T-cell (primary cell): ENCODE measurements at places on chromosomes 7 and 10. TPM values are rescaled to one million over a fixed set of nuclear protein-coding genes. Genes with fewer than 3 reads are reported as not detected.

Gene LOXL4
- 0.09 TPM for total RNA-seq

Gene BRAF
- 54.6 TPM for total RNA-seq

Gene TUBB8
- total RNA-seq = not detected

Gene SERPINE1
- 0.18 TPM for total RNA-seq

Gene ACHE
- total RNA-seq = 0.79 TPM

Gene CCL24
- total RNA-seq = not detected

Gene IDI2
- total RNA-seq = not detected

Gene ZNF365
- 7.9 TPM for total RNA-seq

Gene CALHM3
- not detected for total RNA-seq

Gene PGAM2
- total RNA-seq = 1.5 TPM

Gene LRRN3
- total RNA-seq = 18.5 TPM

GRCh38 chr7:155448632-155449007, 9.3 kb upstream of the EN2 start:
- DNase-seq = no peak
- no peak overlapping the region for H3K4me3 ChIP-seq
- H3K4me1 ChIP-seq = no peaks in the 10 kb centered on the region
- no peaks in the 10 kb centered on the region for H3K36me3 ChIP-seq
- no peak overlapping the region for H3K27ac ChIP-seq

GRCh38 chr10:22823109-22823508, 104.7 kb upstream of the ARMC3 start:
- no peak overlapping the region for H3K4me3 ChIP-seq
- H3K4me1 ChIP-seq = no peaks in the 10 kb centered on the region
- no peak overlapping the region for H3K27ac ChIP-seq
- DNase-seq = no peak
- no peaks in the 10 kb centered on the region for H3K36me3 ChIP-seq

- no peak for DNase-seq
- H3K4me1 ChIP-seq = peaks cover 9% of the 10 kb centered on the region
- H3K36me3 ChIP-seq = no peaks in the 10 kb centered on the region
- H3K4me3 ChIP-seq = no peak overlapping the region
These were observed 45.5 kb downstream of the AOC1 start for GRCh38 chr7:150897502-150898474.

GRCh38 chr10:62266611-62267010, 2.0 kb downstream of the RTKN2 start:
- H3K4me1 ChIP-seq = peaks cover 13% of the 10 kb centered on the region
- DNase-seq = no peak
- H3K27me3 ChIP-seq = peaks cover 11% of the 10 kb centered on the region
- no peak overlapping the region for H3K4me3 ChIP-seq
- H3K36me3 ChIP-seq = no peaks in the 10 kb centered on the region

- no peak overlapping the region for H3K27ac ChIP-seq
- no peaks in the 10 kb centered on the region for H3K4me1 ChIP-seq
- H3K36me3 ChIP-seq = no peaks in the 10 kb centered on the region
These were observed 252.6 kb downstream of the GRID1 start for GRCh38 chr10:86113983-86114382.

GRCh38 chr10:123309731-123310130, 155.5 kb downstream of the BUB3 start:
- H3K36me3 ChIP-seq = no peaks in the 10 kb centered on the region
- H3K27me3 ChIP-seq = no peaks in the 10 kb centered on the region
- H3K4me1 ChIP-seq = no peaks in the 10 kb centered on the region
- DNase-seq = no peak
- no peak overlapping the region for H3K4me3 ChIP-seq

- H3K27me3 ChIP-seq = no peaks in the 10 kb centered on the region
- no peaks in the 10 kb centered on the region for H3K4me1 ChIP-seq
These were observed 144.6 kb downstream of the TPK1 start for GRCh38 chr7:144691240-144691639.

DNA sequence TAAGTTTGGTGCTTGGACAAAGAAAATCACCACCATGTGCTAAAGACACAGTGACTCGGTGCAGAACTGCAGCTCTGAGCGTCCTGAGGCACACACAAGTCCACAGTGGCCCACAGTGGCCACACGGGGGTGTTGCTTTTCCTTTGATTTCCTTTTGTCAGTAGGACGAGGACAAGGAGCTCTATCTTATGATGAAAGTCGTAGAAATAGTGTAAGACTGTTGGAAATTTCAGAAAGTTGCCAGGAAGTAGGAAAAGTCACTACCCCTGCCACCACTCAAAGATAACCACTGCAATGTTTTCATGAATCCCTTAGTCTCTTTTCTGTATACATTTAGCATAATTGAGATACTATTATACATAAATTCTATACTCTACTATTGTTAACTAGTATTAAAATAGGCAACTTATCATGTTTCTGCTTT, 146.0 kb downstream of the TNS3 start:
- no peaks in the 10 kb centered on the region for H3K36me3 ChIP-seq
- peaks cover 4% of the 10 kb centered on the region for H3K27me3 ChIP-seq

DNA sequence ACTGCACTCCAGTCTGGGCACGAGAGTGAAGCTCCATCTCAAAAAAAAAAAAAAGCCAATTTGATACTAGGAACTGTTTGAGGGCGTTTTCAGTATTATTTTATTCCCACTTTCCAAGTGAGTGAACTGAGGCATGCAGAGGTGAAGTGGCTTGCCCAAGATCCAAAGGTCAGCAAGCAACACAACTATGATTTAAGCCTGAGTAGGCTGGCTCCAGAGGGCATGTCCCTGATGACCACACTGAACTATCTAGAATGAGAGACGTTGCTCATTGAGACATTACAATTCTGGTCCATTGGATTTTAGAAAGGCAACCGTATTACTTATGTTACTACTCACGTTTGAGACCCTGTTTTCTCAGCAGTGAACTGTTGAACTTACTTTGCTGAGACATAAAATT, 20.8 kb downstream of the KCNMA1 start:
- H3K27ac ChIP-seq = no peak overlapping the region
- H3K4me3 ChIP-seq = no peak overlapping the region
- H3K27me3 ChIP-seq = no peaks in the 10 kb centered on the region
- no peaks in the 10 kb centered on the region for H3K4me1 ChIP-seq

DNA sequence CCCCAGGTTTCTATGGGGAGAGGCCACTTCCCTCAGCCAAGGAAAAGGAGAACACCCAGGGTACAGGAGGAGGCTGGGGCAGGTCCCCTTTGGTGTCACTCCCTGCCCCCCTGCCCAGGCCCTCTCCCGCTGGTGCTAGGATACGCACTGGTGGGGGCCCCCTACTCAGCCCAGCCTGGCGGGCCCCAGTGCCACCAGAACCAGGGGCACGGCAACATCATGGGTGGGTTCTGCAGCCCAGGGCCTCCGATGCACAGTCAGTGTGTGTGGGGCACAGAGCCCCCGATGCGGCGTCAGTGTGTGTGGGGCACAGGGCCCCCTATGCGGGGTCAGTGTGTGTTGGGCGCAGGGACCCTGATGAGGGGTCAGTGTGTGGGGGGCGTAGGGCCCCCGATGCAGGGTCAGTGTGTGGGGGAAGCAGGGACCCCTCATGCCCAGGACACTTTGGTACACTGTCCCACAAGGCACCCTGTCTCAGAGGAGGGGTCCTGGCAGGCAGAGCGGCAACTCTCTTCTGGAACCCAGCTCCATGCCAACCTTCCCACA, 23.1 kb upstream of the ZNF735 start:
- H3K27ac ChIP-seq = no peak overlapping the region
- H3K27me3 ChIP-seq = peaks cover 12% of the 10 kb centered on the region

GRCh38 chr7:76225379-76225778, 23.7 kb downstream of the SRRM3 start:
- DNase-seq = no peak
- H3K27me3 ChIP-seq = peaks cover 8% of the 10 kb centered on the region
- no peak overlapping the region for H3K4me3 ChIP-seq
- no peak overlapping the region for H3K27ac ChIP-seq
- no peaks in the 10 kb centered on the region for H3K36me3 ChIP-seq

DNA sequence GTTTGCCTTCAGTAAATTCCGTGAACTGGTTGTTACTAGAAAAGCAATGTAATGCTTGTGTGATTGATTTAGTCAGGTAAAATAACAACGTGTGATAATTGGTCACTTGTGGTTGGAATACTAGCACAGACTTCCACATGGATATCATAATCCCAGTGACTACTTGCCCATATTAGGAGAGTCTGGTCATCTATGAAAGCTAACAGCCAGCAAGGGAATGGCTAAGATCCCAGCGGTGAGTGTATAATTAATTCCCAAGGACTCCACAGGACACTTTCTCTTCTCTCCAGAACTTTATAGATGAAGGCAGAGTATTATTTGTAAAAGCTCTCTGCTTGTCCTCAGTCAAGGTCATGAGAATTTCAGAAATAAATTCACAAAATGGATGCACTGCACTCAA, 662.6 kb upstream of the TEX47 start:
- no peaks in the 10 kb centered on the region for H3K36me3 ChIP-seq
- no peaks in the 10 kb centered on the region for H3K4me1 ChIP-seq
- no peak overlapping the region for H3K4me3 ChIP-seq
- no peak for DNase-seq

DNA sequence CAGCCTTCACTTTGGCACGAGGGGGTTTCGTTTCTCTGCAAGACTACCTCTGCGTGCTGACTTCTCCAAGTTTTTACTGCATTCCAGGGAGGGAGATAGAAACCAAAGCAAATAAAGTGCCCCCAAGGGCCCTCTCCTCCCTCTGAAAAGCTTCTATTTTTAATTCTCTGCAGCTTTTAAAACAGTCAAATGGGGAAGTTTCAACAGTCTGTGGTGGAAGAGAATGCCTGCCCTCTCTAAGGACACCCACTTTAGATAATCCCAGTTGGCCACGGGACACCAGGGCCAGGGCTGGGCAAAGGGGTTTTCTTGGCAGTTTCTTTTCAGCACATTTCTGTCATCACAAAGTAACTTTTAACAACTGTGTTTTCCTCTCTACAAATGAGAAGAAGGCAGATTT, 386.7 kb upstream of the NPVF start:
- no peak overlapping the region for H3K4me3 ChIP-seq
- DNase-seq = no peak
- no peaks in the 10 kb centered on the region for H3K27me3 ChIP-seq
- H3K36me3 ChIP-seq = no peaks in the 10 kb centered on the region

GRCh38 chr7:25347360-25348066, 119.2 kb upstream of the NPVF start:
- no peak overlapping the region for H3K4me3 ChIP-seq
- no peak overlapping the region for H3K27ac ChIP-seq
- no peaks in the 10 kb centered on the region for H3K27me3 ChIP-seq
- H3K36me3 ChIP-seq = no peaks in the 10 kb centered on the region
- no peaks in the 10 kb centered on the region for H3K4me1 ChIP-seq
- no peak for DNase-seq

DNA sequence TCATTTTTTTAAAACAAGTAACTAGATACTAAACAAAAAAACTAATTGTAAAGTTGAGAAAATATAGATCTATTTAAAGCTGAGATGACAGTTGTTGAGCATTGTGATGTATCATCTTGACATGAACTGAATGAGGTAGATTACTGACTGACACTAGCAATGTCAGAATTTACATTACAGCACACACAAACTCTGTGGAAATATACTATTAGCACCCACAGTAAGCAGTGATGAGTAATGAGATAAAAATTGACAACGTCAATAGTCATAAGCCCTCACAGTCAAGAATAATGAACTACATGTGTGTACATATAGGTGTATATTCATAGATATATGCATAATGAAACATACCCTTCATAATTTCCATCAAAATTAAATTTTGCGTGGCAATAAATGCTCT, 368.4 kb downstream of the TFEC start:
- no peak overlapping the region for H3K27ac ChIP-seq
- H3K27me3 ChIP-seq = no peaks in the 10 kb centered on the region
- H3K4me1 ChIP-seq = no peaks in the 10 kb centered on the region

DNA sequence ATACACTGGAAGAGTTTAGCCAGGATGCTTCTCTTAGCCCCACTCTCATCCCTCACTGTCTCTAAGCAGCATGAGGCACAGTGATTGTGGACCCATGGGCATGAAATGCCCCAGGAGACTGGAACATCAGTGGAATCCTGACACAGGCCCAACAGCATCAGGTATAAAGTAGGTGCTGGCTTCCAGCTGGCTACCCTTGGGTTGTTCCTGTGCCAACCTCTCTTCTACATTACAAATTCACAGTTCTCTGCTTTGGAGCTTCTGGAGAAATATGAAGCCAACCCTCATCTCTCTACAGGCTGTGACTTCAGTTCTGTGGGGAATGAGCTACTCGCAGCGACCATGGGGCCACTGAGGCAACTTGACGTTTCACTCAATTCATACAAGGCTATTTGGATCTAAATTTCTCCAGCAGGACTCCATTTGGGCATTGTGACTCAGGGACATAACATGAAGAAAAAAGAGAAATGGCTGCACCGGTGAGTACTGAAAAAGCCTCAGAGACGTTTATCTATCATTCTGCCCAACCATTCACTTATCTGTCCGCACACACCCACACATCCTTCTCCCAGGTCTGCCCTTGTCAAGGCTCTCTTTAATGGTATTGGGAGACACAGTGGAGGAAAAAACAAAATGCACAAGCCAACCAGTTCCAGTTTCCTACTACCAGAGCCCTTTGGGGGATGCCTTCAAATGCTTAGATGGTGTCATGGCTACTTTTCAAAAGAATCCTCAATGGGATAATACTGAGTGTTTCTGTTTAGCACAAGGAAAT, 35.4 kb upstream of the TM9SF3 start:
- no peak overlapping the region for H3K27ac ChIP-seq
- H3K36me3 ChIP-seq = no peaks in the 10 kb centered on the region
- DNase-seq = no peak
- H3K4me1 ChIP-seq = no peaks in the 10 kb centered on the region
- no peak overlapping the region for H3K4me3 ChIP-seq

- no peaks in the 10 kb centered on the region for H3K27me3 ChIP-seq
- no peak overlapping the region for H3K27ac ChIP-seq
- no peaks in the 10 kb centered on the region for H3K36me3 ChIP-seq
These were observed 1.7 kb downstream of the NCAPG2 start for GRCh38 chr7:158702944-158703343.

DNA sequence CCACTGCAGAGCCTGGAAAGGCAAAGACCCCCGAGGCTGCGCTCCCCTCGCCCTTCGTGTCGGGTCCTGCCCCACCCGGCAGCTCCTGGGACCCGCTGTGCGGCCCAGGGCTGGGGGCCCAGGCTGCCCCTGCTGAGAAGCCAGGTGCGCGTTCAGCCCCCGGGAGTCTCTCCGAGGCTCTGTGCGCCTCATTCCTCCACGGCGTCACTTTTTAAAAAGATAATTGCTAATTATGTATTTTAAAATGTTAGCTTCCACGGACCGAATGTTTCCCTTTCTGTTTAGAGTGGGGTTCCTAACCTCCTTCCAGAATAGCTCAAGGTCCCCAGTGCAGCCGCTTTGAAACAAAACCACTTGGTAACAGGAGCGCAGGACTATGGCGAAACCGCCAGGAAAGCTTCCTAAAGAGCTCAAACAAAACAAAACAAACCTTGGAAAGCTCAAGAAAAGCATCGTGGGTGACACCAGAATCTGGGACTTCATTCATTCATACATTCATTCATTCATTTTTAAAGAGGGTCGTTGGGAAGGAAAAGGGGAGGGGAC, 45.6 kb downstream of the PDIA4 start:
- peak overlapping the region; percentile 74 for H3K4me3 ChIP-seq
- DNase-seq = no peak
- H3K27ac ChIP-seq = peak overlapping the region; percentile 21
- H3K36me3 ChIP-seq = no peaks in the 10 kb centered on the region
- H3K4me1 ChIP-seq = peaks cover 26% of the 10 kb centered on the region

- H3K4me3 ChIP-seq = no peak overlapping the region
- H3K4me1 ChIP-seq = no peaks in the 10 kb centered on the region
- H3K27me3 ChIP-seq = no peaks in the 10 kb centered on the region
- DNase-seq = no peak
- no peak overlapping the region for H3K27ac ChIP-seq
These were observed 15.6 kb downstream of the CUBN start for GRCh38 chr10:17113889-17114540.

GRCh38 chr10:51668336-51668689, 31.1 kb downstream of the CSTF2T start:
- no peaks in the 10 kb centered on the region for H3K36me3 ChIP-seq
- H3K4me3 ChIP-seq = no peak overlapping the region
- peaks cover 2% of the 10 kb centered on the region for H3K27me3 ChIP-seq
- no peaks in the 10 kb centered on the region for H3K4me1 ChIP-seq
- DNase-seq = no peak
